ENCODE measurements at places on chromosomes 6 and 20.

GRCh38 chr6:53741034-53741823 lies 53.6 kb upstream of the LRRC1 start:
- DNase-seq = no peak

DNA sequence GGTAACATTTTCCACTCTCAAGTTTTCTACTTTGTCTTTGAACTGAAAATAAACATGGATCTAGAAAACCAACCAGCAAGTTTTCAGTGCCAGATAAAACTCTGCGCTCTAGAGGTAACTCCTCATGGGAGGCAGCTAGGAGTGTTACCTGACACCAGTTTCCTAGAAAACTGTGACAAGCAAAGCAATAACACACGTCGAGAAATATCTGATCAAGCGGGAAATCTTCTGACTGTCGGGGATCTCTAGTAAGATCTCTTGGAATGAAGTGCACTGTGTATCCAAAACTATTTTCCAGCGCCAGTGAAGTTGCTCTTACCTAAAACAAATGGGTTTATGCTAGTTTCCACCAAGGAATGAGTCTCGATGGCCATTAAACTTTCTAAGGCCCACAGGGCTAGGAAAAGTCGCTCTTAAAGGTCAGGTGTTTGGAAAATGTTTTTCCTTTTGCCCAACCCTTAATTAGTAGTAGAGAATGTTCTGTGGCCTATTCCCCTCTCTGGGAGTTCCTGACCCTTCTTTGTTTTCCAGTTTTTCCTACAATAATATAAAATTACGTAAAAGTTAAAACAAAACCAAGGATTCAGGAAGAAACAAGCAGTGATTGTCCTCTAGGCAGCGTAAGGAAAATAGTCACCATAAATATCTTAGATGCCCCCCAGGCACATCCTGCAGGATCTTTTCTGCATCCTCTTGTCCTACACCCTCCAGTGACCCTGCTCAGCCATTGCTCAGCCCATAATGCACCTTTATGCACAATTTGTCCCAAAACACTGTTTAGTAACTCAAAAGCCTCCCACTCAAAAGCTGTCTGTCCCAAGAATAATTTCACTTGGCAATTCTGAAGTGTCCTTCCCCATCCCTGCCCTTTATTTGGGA lies 137.7 kb upstream of the AKAP12 start:
- no peak for DNase-seq

GRCh38 chr6:53441035-53441493 lies 92.3 kb upstream of the ELOVL5 start:
- no peak for DNase-seq

- no peak for DNase-seq
Measured at GRCh38 chr6:167163476-167164011, 5.8 kb upstream of the GPR31 start.

DNA sequence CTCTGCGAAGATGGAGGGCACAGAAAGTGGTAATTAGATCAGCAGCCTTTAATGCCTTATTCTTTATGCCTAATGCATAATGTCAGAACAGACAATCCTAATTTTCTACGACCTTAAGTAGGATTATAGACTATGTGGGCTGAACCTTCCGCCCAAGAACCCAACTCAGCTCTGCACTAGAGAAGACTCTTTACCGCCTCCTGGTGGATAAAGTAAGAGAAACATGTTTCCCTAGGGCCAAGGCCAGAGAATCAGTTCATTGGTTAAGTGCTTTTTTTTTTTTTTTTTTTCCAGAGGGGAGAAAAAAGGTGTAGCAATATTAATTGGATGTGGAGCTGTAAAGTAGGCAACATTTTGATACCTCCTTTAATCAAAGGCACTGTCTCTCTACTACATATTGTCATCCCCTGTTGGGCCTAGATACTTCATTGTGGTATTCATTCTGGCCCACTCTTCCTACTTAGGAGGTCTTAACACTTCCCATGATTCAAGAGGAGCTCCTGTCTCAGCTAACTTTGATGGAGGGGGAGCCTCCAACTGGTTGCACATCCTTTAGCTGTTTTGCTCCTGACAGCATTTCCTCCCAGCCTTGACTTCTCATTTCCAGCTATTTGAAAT lies 124.9 kb upstream of the NRN1 start:
- DNase-seq = no peak

- no peak for DNase-seq
Measured at GRCh38 chr6:39930540-39930939, 3.7 kb downstream of the MOCS1 start.

- no peak for DNase-seq
Measured at GRCh38 chr20:36304786-36305495, 1.2 kb upstream of the DLGAP4 start.
